Activated CD8-positive, alpha-beta memory T cell treated with anti-CD3 and anti-CD28 coated beads for 4 hours (primary cell): ENCODE measurements at places on chromosomes 1 and 21.
A peak's percentile ranks its signal among the peaks of the same experiment; 100 is the strongest.

DNA sequence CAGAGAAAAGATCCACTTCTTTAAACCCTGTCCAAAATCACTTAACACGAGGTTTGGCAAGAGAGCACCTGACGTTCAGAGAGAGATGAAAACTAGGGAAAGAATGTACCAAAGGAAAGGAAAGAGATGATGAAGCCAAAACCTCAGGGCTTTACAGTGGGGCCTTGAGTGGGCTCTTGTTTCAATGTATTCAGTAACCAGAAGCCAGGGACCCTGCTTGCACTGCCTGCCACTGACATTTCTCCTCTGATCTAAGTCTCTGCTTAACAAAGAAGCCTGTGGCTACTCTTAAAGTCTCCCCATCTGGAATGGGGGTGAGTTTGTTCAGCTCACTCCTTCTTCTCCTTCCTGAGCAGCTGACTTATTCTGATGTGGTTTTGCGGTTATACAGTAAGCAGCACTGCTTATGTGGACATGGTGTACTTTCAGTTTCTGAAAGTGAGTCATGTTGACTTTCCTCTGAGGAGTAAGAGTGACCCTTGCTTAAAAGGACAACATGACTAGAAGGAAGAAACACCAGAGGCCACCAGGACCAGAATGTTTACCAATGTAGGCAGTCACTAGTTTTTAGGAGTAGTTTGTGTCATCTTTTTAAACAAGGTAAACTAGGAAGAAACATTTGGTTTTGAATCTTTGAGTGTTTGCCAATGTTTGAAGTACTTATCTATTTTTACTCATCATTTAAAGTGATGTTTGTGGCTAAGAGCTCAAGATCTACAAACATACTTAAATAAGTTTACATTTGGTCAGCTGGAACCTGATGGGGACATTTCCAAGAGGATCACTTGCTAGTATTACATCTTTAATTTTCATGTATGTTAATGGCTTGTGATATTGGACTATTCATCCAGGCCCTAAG, 87.4 kb downstream of the FASLG start:
- no peak for DNase-seq

GRCh38 chr1:8133190-8133589, 107.1 kb upstream of the ERRFI1 start:
- no peak for DNase-seq

DNA sequence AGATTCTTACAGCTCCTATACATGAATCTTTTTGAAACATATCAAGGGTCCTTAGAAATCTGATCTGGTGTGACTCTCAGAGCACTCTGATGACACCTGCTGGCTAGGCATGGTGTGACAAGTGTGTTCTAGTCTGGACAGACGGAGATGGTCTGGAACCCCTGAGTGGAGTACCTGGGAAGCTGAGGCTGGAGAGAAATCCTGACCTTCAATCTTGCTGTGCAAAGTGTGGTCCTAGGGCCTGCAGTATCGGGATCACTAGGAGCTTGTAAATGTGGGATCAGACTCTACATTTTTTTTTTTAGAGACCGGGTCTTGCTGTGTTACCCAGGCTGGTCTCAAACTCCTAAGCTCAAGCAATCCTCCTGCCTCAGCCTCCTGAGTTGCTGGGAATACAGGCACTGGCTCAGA, 78.6 kb upstream of the SOD1 start:
- DNase-seq = peak; percentile 60

DNA sequence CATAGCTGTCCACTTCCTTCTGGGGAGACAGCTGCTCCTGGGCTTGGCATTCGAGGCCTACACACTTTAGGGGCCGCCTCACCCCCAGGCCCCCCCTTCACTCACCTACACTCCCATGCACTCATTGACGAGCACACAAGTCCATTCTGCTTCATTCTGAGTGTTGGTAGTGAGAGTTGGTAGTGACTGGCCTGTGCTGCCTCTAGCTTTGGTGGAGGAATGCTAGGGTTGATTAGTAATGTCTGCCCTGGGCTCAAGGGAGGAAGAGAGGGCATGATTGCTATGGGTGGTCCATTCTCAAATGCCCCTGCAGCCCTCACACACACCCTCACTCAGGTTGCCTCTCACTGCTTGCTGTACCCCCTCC, 30.4 kb downstream of the TRIM11 start:
- DNase-seq = no peak

GRCh38 chr1:198463709-198464108, 76.8 kb downstream of the ATP6V1G3 start:
- DNase-seq = no peak

DNA sequence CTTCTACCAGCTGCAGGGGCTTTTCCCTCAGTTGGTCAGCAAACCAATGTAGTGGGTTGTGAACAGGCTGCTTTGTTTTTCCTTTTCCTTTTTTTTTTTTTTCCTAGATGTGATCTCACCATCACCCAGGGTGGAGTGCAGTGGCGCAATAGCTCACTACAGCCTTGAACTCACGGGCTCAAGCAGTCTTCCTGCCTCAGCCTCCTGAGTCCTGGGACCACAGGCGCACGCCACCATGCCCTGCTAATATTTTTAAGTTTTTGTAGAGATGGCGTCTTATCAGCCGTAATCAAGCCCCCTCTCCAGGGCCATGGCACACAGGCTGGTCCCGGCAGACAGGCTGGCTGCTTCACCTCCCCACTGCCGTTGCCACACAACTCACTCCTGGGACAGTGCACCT, 3.4 kb upstream of the TRIM11 start:
- DNase-seq = no peak

DNA sequence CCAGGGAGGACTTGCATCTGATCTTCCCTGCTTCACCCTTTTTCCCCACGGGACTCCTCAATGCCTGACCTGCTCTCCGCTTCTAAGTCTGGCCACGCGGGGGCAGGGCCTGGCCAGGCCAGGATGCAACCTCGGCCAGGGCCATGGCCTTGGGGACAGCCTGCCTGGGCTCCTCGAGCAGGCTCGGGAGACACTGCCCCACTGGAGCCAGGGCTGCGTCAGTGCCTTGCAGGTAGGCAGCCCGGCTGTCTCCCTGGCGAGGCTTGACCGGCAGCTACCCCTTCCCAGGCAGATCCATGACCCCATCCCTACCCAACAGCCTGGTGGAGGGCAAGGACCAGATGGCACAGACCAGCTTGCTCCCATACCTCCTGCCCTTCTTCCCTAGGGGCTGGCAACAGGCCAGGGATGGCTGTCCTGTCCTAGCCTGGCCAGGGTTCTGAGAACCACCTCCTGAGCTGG, 2.7 kb upstream of the PRDM16 start:
- DNase-seq = no peak

GRCh38 chr1:1421147-1421906, at the start of gene ANKRD65:
ANKRD65 (minus strand) TSS chr1:1421276; CDS start chr1:1421005, 271 bp downstream.
- no peak for DNase-seq

- DNase-seq = no peak
These were observed 746 bp downstream of the AK4 start for GRCh38 chr1:65148548-65149350.

- no peak for DNase-seq
These were observed 197.0 kb upstream of the UBE2U start for GRCh38 chr1:64006276-64007051.

GRCh38 chr1:67883069-67883468, 49.8 kb upstream of the GNG12 start:
- DNase-seq = no peak

DNA sequence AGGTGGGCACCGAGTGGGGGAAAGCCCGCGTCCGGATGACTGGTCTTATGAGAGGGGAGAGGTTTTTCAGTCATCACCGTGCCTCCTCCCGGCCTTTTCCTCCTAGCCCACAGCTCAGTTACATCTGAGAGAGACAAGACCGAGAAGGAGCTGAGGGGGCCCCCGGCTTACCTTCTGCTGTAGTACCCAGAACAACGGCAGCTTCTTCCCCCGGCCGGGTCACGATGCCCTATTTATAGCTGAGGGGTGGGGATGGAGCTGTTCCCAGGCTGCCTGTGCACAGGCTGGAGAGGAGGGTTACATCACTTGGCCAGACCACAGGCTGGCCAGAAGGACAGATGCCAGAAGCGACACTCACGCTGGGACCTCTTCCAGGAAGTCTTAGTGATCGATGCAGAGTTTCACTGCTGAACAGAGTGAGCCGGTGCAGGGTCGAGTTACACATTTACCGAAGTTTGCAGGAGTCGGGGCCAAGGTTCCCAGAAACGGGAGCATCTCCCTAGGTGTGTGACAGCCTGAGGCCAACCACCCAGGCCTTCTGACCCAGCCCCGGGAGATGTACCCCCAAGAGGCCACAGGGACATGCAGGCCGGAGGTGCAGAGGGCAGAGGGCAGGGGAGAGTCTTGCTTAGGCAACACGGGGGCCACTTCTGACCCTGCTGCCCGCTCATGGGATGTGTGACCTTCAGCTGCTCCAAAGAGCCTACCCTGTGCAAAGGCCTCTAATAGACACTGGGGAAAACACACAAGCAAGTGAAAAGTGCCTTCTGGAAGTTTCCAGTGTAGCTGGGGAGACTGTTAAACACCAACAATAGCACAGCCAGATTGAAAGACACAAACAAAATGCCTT, at the start of gene AGT:
AGT (minus strand) TSS at position 208 of the 850 bp plus-strand sequence. CDS start 3,299 bp downstream, outside the sequence.
- no peak for DNase-seq

GRCh38 chr1:214187121-214187900, 93.6 kb upstream of the SMYD2 start:
- DNase-seq = no peak

- no peak for DNase-seq
These were observed 67.0 kb upstream of the ZRANB2 start for GRCh38 chr1:71147637-71148360.

DNA sequence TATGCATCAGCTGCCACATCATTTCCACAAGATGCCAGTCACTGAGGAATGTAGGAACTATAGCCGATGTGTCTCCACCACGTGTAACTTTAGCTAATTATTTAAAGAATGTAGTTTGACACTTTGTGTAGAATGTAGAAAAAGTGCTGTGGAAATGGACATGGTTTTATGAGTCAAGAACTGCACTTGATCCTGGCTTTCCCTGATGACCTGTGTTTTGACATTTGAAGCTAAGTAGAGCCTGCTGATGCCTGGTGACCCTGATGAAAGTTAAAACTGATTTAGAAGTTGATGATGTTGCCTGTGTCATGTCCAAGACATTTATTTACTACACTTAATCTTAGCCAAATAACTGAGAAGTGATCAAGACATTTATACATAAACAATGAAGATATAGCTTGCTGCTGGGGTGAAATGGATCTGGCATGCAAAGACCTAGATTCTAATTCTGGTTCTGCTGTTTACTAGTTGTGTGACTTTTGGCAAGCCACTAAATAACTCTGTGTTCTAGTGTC, 4.4 kb upstream of the OSBPL9 start:
- DNase-seq = no peak

DNA sequence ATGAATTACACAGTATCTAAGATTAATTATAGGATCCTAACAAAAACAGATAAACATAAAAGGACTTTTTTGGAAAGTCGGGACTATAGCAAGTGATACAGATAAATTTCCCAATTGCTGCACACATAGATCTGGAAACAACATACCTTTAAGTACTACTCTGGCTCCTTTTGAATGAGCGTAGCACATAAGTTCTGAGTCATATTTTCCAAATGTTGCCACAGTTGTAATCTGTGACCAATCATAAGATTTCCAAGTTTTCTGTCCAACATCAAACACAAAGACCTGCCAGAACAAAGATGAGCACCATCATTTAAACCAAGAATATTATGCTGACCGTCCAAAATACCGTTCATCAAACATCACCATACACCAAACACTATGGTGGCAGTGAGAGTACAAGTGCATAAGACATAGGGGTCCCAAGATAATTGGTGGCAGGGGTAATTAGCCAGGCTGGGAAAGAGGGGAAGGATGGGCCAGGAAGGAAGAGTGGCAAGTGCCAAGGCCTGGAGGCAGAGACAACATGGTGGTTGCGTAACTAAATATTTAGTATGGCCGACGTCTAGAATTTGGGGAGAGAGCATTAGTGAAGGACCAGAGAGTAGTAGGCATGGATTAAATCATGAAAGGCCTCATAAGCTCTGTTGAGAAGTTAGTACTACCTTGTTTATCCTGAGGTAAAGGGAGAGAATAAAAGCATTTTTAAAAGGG, 3.6 kb downstream of the CTBS start:
- no peak for DNase-seq

- DNase-seq = no peak
These were observed 782.2 kb upstream of the NCAM2 start for GRCh38 chr21:20215959-20216358.

GRCh38 chr1:18300376-18300775, 180.4 kb upstream of the KLHDC7A start:
- no peak for DNase-seq

DNA sequence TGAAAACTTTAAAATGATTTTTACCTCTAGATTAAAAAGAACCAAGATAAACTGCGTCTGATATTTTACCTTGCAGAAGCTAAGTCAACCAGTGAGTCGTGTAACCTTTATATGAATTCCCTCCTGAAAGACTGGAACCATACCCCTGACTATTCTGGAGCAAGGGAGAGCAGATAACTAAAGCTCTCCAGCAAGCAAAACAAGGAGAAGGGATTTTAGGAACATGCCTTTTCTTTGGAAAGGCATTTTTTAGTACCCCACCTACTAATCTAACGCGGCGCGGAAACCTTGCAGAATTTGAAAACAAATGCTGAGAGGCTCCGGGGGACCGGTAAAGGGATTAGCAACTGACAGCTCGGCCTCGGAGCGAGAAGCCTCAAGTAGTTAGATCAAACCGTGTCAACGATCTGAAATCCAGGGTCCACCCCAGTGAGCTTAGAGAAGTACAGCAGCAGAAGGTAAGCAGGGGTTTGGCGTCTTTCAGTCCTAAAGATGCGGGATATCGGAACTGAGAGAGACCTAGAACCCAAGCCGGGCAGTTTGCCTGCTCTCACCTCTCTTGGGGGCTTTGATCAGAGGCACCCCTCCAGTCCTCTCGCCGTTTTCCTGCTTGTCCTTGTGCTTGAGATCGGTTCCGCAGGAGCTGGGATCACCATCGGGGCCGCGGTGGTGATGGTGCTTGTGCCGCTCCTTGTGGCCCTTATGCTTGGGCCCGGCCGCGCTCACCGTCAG, 954 bp downstream of the RSBN1 start:
- no peak for DNase-seq

DNA sequence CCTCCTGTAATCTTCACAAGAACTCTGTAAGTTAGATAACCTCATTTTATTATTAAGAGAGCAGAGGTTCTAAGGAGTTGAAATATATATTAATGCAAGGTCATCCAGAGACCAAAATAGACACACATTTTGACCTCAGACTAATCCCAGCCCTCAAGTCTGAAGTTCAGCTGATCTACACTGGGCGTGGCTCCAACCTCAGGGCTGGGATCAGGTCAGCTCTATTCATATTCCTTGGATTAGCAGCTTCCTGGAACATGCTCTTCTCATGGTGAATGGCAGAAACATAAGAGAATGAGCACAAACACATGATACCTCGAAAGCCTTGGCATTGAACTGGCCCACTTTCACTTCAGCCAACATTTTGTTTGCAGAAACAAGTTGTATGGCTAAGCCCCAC, 200.8 kb upstream of the ST6GALNAC5 start:
- DNase-seq = no peak

- DNase-seq = no peak
These were observed 42.3 kb upstream of the RUNX3 start for GRCh38 chr1:24972221-24972914.

DNA sequence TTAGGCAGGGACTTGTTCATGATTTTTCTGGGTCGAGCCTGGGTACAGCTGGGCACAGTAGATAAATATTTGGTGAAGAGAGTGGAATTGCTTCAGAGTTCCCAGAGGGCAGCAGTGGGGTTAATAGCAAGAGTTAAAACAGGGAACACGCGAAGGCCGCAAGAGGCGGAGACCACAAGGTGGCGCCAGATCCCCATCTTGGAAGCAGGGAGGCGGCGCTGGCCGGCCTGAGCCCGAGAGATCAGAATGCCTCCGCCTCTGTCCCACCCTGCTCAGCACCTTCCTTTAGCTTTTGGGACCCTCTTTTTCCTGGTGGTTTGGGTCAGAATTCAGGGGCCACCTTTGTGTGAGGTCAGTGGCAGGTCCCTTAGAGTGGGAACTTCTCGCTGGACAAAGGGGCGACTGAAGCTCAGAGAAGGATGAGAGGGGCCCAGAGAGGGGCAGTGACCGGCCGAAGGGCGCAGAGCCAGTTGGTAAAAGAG, 6.5 kb upstream of the PADI2 start:
- peak; percentile 54 for DNase-seq
